Cortex of kidney (tissue), 1 donor: ENCODE measurements at places on chromosomes 16 and 17.

DNA sequence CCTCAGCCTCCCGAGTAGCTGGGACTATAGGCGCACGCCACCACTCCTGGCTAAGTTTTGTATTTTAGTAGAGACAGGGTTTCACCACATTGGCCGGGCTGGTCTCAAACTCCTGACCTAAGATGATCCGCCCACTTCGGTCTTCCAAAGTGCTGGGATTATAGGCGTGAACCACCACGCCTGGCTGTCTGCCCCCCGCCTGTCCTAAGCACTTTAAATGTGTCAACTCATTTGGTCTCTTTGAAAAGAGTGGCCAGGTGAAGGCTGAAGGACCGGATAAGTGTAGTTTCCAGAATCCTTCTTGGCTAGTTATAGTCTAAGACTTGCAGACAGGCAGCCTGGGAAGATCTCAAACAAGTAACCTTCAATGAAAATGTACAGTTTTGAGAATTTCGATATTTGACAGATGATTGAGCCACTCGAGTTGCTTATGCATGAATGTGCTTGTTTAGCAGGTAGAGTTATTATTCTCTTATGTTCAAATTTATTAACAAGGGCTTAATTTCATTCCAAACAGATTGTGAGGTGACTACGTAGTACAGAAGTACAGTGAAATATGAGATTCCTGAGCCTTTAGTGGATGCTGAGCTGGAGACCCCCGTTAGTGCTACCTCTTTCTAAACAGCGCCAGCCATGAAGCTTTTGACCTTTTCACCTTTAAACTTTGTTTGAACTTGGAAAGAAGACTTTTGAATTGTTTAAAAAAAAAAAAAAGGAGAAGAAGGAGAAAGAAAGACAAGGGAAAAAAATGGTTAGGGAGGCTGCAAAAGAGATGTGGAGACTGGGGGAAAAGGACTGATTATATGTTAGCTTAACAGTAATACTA is 164.4 kb upstream of the TBX2 start:
- no peak for DNase-seq

- DNase-seq, result no peak
Measured at GRCh38 chr17:70171159-70171558, 1.8 kb downstream of the KCNJ2 start.

GRCh38 chr17:1762901-1763898 is 1.3 kb downstream of the SERPINF1 start:
- DNase-seq, result no peak

- DNase-seq, result no peak
Measured at GRCh38 chr16:27231692-27232060, 28.4 kb downstream of the KDM8 start.

GRCh38 chr16:84839054-84839453 is 19.3 kb downstream of the CRISPLD2 start:
- DNase-seq, result no peak

GRCh38 chr17:38429476-38430100 is 1.3 kb downstream of the ARHGAP23 start:
- no peak for DNase-seq

DNA sequence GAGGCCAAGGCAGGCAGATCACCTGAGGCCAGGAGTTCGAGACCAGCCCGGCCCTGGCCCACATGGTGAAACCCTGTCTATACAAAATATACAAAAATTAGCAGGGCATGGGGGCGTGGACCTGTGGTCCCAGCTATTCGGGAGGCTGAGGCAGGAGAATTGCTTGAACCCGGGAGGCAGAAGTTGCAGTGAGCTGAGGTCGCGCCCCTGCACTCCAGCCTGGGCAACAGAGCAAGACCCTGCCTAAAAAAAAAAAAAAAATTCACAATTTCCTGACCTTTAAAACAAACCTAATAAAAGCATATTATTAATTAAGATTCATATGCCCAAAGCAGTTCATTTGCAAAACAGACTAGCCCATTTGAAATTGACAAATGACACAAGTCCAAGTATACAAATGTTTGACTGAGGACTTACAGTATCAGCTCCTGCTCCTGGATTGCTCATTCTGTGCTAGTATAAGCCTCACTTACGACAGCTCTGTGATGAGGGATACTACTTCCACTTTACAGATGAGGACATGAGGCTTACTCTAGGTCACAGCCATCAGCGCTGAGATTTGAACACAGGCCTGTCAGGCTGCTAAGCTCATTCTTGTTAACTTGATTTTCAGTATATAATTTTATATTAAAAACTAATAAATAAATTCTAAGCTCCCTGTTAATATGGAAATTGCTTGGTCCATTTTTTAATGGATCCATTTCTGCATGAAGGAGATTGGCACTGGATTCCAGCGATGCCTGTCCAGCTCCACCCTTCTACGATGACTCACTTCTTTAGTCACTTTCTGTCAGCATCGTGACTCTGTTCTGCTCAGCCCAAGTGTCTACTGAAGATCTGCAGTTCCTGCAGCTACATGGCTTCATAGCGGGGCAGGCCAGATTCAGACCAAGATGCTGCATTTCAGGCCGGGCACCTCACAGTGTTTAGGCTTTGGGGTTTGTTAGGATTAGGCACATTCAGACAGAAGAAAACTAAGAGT is 88.2 kb downstream of the WDR59 start:
- no peak for DNase-seq

DNA sequence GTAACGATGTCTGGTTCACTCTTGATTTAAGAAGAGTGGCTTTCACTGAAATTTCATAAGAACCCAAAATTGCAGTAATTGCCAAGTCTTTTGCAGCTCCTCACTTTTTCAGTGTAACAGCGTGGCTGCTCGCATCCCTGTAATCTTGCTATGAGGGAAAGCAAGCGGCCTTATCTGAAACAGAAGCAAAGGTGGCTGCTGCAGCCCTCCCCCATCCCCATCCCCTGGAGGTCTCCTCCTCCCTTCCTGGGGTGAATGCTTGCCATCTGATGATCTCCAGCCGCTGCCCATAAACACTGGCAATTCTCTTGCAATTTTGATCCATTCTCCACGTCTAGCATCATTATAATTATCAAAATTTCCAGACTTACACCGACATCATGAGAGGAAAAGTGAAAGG is 182.5 kb upstream of the ASIC2 start:
- DNase-seq, result no peak

- DNase-seq, result no peak
Measured at GRCh38 chr16:55566432-55567175, at the start of gene CAPNS2. TSS of gene CAPNS2 (plus strand) at chr16:55566684. CDS start at chr16:55566757, 73 bp downstream.

- DNase-seq, result no peak
Measured at GRCh38 chr17:7001318-7001961, 5.6 kb downstream of the ALOX12 start.
